NCI-H187 treated with DMSO at 0.1 percent for 48 hours (cell line): ENCODE measurements at places on chromosomes 6 and 20.
A peak's percentile ranks its signal among the peaks of the same experiment; 100 is the strongest.

DNA sequence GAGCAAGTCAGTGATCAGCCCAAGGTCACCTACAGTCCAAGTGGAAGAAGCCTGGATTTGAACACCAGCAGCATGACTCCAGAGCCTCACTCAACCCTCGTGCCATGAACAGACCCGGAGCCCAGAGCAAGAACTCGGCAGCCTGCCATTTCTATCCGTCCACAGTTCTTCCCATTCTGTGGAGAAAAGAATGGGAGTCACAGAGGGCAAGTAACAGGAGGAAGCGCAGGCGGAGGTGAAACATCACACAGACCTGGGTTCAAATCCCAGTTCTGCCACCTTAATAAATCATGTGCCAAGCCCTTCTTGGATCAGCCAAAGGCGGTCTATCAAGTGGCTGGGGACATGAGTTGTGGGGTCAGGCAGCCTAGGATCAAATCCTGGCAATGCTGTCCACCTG, 4.3 kb downstream of the PREX1 start:
- DNase-seq: no peak

DNA sequence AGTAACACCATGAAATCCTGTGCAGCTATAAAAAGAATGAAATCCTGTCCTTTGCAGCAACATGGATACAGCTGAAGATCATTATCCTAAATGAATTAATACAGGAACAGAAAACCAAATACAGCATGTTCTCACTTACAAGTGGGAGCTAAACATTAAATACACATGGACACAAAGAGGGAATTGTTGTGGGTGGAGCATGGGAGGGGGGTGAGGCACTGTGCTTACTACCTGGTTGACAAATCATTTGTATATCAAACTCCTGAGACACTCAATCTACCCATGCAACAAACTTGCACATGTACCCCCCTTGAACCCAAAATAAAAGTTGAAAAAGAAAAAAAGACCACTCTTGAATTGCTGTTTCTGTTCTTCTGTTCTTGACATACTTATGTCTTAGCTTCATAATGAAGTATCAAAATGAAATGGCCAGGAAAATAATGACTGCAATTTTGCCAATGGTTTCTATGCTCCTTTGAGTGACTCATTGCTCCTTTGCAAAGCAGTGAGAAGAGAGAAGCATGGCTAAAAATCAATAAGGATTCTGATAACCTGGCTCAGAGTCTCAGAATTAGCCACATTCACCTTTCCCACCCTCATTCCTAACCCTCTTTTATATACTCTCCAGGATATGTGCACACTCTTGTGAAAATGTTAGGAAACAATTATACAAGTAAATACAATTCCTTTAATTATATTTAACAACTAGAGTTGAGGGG, 71.0 kb downstream of the CYP39A1 start:
- DNase-seq: no peak

- no peak for DNase-seq
Observed at GRCh38 chr6:138656364-138657064, 117.1 kb upstream of the CCDC28A start.

GRCh38 chr20:3646067-3646440, 17.1 kb downstream of the GFRA4 start:
- DNase-seq: no peak

DNA sequence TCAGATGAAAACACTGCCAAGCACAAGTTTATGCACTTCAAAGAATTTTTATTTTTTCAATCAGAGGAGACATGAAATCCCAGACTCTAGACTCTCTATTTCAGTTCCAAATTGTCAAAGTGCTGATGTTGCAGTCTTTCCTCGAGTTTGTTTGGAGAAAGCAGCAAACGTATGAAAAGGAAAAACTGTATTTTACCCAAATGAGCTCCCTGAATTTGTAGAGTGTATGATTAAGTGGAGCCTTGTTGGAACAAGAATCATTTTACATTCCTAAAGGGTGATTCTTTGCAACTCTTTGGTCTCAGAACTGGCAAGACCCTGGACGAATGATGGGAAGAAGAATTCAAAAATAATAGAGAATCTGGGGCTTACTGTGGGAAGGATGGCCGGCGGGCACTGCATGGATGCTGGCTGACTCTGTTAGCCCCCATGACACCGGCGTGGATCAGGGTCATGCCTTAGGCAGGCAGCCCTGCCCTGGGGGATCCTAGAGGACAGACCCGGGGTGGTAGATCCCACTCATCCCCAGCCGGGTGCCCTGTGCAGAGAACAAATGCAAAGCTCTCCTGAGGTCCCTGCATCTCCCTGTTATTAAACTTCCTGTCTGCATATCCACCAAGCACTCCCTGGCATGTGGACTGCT, 207.4 kb downstream of the FNDC1 start:
- DNase-seq: no peak

DNA sequence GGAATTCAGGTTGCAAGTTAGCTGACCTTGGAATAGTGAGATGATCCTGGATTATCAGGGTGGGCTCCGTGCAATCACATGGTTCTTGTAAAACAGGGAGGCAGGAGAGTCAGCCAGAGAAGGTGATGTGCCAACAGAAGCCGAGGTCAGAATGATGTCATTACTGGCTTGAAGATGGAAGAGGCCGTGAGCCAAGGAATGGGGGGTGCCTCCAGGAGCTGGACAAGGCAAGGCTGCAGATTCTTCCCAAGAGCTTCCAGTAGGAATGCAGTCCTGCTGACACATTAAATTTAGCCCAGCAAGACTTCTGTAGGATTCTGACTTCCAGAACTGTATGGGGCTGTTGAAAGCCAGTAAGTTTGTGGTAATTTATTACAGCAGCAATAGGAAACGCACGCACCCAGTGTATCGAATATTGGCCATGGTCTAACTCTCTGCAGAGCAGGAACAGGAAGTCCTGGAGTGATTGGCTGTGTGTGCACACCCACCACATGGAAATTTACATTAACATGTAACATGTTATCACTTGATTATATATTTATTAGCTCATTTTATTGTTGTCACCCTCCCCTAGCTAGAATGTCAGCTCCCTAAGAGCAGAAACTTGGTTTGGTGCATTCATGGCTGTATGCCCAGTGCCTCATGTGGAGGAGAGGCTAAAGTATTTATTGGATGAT, 19.1 kb downstream of the SLC24A3 start:
- no peak for DNase-seq

DNA sequence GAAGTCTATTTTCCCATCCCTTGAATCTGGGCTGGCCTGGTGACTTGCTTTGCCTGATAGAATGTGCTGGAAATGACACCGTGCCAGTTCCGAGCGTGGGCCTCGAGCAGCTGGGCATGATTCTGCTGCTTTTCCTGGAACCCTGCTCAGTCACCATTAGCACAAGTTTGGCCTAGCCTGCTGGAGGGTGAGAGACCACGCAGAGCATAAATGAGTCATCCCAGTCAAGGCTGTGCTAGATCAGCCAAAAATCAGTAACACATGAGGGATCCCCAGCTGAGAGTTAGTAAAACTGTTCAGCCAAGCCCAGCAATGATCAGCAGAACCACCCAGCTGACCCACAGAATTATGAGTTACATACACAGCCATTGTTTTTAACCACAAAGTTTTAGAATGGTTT, 74.8 kb upstream of the TOP1 start:
- DNase-seq: no peak

- DNase-seq: no peak
Observed at GRCh38 chr6:34658605-34659265, 37.8 kb downstream of the ILRUN start.

DNA sequence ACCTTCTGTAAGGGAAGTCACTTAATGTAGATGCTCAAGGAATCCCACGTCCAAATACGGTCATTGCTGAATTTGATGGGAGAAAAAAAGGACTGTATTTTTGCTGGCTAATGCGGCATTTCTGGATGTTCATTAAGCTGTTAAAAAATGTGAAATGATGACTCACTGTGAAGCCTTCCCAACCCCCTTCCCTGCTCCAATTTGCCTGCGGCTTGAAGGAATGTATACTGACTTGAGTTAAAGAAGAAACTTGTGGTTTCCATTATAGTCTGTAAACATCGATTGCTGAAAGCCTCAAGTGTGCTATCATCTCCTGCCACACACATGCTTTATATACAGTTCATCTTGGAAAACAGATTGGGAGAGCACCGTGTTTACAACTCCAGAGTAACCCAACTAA, 249.1 kb upstream of the JAG1 start:
- DNase-seq: no peak

DNA sequence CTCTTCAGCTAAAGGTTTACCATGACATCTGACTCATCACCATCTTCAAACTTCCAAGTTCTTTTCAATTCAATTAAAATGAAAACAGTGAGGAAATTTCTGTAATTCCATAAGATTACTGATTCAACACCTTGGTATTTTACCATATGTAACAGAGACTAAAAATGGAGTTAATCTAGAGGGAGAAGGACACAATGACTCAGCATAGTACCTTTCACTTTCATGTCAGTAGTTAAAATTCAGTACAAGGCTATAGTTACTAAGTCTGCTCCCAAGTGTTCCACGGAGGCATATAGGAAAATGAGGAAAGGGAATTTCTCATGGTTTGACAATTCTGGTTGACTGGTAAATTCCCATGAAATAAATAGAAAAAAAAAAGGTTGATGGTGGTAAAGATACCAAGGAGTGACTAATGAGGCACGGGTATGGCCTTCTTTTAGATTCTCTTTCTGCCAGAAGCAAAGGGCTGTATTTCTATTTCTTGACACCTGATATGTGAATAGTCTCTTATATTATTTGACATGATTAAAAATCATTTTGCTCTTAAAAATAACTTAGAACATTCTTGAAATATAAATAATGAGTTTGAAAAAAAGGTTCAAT, 526.7 kb upstream of the ADGRB3 start:
- DNase-seq: no peak

GRCh38 chr6:133635447-133635846, 253.5 kb upstream of the TCF21 start:
- DNase-seq: no peak

- DNase-seq: no peak
Observed at GRCh38 chr6:154306696-154307095, 49.9 kb downstream of the IPCEF1 start.

DNA sequence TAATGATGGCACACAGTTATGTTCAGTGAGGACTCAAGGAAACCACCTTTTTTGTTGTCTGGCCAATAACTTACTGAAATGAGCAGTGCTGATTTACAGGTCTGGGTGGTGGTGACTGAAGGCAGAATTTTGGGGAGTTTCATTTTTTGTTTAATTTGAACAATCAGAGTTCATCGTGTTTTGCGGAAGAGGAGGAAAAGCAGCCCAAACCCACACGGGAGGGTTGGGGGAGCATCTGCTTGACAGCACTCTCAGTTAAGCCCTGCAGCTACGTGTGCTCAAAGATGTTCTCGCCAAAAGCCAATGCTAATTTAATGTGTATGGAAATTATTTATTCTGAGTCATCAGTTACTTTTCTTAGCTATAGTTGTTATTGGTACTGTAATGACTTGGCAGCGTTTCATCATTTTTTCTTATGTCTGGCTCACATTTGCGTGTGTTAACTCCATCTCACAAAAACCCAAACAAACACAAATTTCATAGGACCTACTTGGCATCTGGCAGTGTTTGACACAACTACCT, 89.2 kb downstream of the UST start:
- DNase-seq: no peak

DNA sequence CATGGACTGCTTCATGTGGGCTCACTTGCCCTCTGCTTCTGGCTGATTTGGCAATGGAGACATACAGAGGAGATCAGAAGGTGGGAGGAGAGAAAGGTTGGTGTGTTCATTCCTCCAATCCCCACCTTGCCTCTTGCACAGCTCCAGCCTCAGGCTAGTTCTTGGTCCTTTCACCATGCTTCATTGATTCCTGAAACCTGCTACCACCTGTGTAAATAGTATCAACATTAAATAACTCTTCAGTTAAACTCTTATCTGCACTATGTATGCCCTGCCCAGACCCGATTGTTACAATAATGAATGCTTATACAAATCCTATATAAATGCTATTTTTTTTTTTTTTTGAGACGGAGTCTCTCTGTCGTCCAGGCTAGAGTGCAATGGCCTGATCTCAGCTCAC, 174.5 kb downstream of the CD83 start:
- DNase-seq: peak; percentile 85

GRCh38 chr20:24762791-24763350, 186.2 kb upstream of the CST7 start:
- DNase-seq: no peak

- no peak for DNase-seq
Observed at GRCh38 chr6:70315079-70315751, 12.3 kb upstream of the COL9A1 start.

GRCh38 chr6:84926189-84927155, 162.1 kb upstream of the TBX18 start:
- no peak for DNase-seq
